ENCODE measurements at places on chromosomes 3 and 15. TPM values are rescaled to one million over a fixed set of nuclear protein-coding genes. Genes with fewer than 3 reads are reported as not detected.

DNA sequence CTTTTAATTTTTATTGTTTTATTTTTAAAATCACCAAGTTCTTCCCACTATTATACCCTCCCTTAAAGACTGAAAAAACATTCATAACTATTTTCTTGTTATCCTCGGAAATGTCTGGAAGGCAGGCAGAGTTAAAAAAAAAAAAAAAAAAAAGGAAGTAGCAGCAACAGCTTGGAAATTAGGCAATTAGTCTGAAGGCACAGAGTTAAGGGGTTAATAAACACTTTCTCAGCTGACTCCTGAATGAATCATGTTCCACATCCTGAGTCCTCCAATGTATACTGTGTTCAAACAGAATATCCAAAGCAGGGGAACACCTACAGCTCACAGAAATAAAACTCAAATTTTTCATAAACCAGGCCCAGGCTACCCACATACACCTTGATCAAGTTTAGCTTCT is 5.8 kb downstream of the HEXA start:
- DNase-seq = no peak
- H3K4me1 ChIP-seq = peaks cover 14% of the 10 kb centered on the region
- peaks cover 21% of the 10 kb centered on the region for H3K36me3 ChIP-seq
- H3K4me3 ChIP-seq = no peak overlapping the region
- no peak overlapping the region for H3K27ac ChIP-seq

GRCh38 chr3:123476967-123477750 is 28.3 kb upstream of the ADCY5 start:
- H3K4me1 ChIP-seq = no peaks in the 10 kb centered on the region
- DNase-seq = no peak
- peaks cover 3% of the 10 kb centered on the region for H3K27me3 ChIP-seq
- H3K36me3 ChIP-seq = no peaks in the 10 kb centered on the region
- H3K27ac ChIP-seq = no peak overlapping the region

GRCh38 chr3:126550488-126551051 is 8.2 kb downstream of the C3orf22 start:
- no peaks in the 10 kb centered on the region for H3K27me3 ChIP-seq
- no peak for DNase-seq
- no peak overlapping the region for H3K27ac ChIP-seq
- no peak overlapping the region for H3K4me3 ChIP-seq

- no peaks in the 10 kb centered on the region for H3K36me3 ChIP-seq
- no peaks in the 10 kb centered on the region for H3K4me1 ChIP-seq
- H3K27me3 ChIP-seq = no peaks in the 10 kb centered on the region
- H3K4me3 ChIP-seq = no peak overlapping the region
- H3K27ac ChIP-seq = no peak overlapping the region
- no peak for DNase-seq
Measured at GRCh38 chr3:82030916-82031315, 269.5 kb upstream of the GBE1 start.

DNA sequence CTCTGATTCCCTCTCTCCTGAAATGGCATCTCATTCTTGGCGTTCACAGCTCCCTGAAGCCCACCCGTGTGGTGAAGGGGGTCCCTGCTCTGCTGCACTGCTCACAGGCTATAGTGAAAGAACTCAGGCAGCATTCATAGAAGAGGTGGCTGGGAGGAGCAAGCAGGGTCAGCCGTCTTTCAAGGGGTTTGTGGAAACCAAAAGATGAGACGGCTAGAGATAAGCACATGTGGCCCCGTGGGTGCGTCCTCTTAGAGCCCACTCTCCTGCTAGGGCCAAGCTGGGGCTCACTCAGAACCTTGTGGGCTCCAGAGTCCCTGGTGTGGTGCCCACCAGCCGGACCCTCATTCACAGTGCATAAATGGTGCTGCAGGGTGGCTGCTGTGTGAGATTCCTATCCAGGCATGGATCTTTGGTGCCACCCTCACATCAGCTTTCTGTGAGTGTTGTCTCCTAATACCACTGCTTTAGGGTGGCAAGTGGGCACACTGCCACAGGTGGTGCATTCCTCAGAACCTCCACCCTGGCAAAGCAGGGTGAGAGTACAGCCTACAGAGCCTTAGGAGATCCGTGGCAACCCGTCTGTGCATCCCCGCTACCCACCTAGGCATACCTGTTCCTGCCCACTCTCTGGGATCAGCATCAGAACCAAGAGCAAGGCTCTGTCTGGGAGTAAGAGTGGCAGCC is 11.2 kb upstream of the SEMA4B start:
- H3K36me3 ChIP-seq = no peaks in the 10 kb centered on the region
- peaks cover 29% of the 10 kb centered on the region for H3K4me1 ChIP-seq
- DNase-seq = no peak
- no peak overlapping the region for H3K4me3 ChIP-seq
- H3K27me3 ChIP-seq = no peaks in the 10 kb centered on the region

- no peaks in the 10 kb centered on the region for H3K36me3 ChIP-seq
- DNase-seq = no peak
- no peaks in the 10 kb centered on the region for H3K4me1 ChIP-seq
- no peak overlapping the region for H3K4me3 ChIP-seq
Measured at GRCh38 chr3:115341208-115341607, 194.1 kb upstream of the ZBTB20 start.

DNA sequence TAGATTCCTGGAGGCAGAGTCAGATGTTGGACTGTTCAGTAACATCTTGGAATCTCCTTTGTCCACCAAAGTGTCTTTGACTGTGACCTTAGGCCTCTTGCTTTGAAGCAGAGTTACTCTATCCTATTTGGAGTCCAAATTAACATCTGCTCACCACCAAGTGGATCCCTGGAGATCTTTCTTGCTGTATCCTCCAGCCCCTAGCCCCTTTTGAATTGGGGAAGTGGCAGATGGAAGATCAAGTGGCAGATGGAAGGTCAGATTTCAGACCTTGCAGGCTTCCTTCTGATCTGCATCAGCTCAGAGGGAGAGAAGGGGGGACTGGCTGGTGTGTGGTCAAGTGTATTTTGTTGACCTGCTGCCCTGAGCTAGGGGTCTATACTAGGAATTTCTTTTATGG is 125.0 kb upstream of the ROPN1 start:
- peaks cover 2% of the 10 kb centered on the region for H3K27me3 ChIP-seq
- no peaks in the 10 kb centered on the region for H3K4me1 ChIP-seq
- no peak overlapping the region for H3K27ac ChIP-seq
- DNase-seq = no peak
- no peak overlapping the region for H3K4me3 ChIP-seq

- peak; percentile 67 for DNase-seq
- H3K36me3 ChIP-seq = peaks cover 15% of the 10 kb centered on the region
- H3K4me3 ChIP-seq = peak overlapping the region; percentile 65
- H3K27ac ChIP-seq = peak overlapping the region; percentile 98
Measured at GRCh38 chr15:31357148-31357547, 30.5 kb downstream of the KLF13 start.

DNA sequence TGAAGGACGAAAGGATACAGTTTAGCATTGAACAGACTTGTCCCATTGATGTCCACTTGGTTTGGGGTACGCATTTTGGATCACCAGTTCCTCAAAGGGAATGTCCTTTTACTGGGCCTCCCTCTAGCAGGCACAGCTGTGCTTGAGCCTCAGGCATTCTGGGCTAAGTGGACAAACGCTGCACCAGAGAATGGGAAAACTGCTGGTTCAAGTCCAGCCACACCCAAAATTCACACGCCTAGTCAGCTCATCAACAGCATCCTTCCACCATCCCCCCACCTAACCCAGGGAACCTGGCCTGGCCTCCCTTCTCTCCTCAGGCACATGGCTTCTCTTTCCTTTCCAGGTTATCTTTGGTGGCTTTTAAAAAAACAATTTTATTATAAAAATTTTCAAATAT is 59.1 kb upstream of the ALDH1A3 start:
- H3K4me3 ChIP-seq = no peak overlapping the region
- peaks cover 5% of the 10 kb centered on the region for H3K27me3 ChIP-seq
- no peak for DNase-seq
- H3K4me1 ChIP-seq = no peaks in the 10 kb centered on the region
- no peak overlapping the region for H3K27ac ChIP-seq
- no peaks in the 10 kb centered on the region for H3K36me3 ChIP-seq

- no peaks in the 10 kb centered on the region for H3K4me1 ChIP-seq
- no peaks in the 10 kb centered on the region for H3K36me3 ChIP-seq
- H3K4me3 ChIP-seq = no peak overlapping the region
- DNase-seq = no peak
- no peaks in the 10 kb centered on the region for H3K27me3 ChIP-seq
Measured at GRCh38 chr3:31724116-31724515, 191.4 kb downstream of the STT3B start.

SLC30A4 gene
- 0.94 TPM for total RNA-seq

ADAMTSL3 gene
- not detected for total RNA-seq

All from CD4-positive, CD25-positive, alpha-beta regulatory T cell (primary cell).